ENCODE measurements at places on chromosomes 4 and X. TPM values are rescaled to one million over a fixed set of nuclear protein-coding genes. Genes with fewer than 3 reads are reported as not detected.

Gene TMEM156
- total RNA-seq: 0.31 TPM

Gene SMR3A
- total RNA-seq: not detected

Gene TLR2
- 1.6 TPM for total RNA-seq

Gene USP26
- not detected for total RNA-seq

Measured in occipital lobe (tissue), 3 donors.